ENCODE measurements at places on chromosomes 7 and 10.

DNA sequence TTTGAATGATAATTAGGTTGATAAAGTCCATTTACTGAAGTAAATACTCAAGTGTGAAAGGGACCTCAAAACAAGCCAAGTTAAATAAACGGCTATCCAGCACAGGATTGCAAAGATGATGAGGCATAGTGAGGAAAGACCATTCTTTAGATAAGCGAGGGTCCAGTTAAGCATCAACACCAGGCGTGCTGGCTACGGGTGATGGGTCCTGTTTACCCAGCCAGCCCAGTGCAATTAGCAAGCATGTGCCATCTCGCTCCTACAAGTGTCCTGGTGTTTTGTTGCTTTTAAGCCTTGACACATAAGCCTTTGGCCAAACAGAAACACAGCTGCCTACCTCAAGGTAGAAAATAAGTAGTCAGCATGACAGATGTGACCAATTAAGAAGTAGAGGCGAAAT, 7.1 kb downstream of the NEBL start:
- DNase-seq, result no peak

GRCh38 chr10:124286621-124287020, 132.1 kb downstream of the OAT start:
- DNase-seq, result no peak

- DNase-seq, result no peak
These were observed 18.4 kb downstream of the TSPAN14 start for GRCh38 chr10:80472234-80473095.

GRCh38 chr7:105060923-105061322, 46.9 kb downstream of the KMT2E start:
- no peak for DNase-seq

DNA sequence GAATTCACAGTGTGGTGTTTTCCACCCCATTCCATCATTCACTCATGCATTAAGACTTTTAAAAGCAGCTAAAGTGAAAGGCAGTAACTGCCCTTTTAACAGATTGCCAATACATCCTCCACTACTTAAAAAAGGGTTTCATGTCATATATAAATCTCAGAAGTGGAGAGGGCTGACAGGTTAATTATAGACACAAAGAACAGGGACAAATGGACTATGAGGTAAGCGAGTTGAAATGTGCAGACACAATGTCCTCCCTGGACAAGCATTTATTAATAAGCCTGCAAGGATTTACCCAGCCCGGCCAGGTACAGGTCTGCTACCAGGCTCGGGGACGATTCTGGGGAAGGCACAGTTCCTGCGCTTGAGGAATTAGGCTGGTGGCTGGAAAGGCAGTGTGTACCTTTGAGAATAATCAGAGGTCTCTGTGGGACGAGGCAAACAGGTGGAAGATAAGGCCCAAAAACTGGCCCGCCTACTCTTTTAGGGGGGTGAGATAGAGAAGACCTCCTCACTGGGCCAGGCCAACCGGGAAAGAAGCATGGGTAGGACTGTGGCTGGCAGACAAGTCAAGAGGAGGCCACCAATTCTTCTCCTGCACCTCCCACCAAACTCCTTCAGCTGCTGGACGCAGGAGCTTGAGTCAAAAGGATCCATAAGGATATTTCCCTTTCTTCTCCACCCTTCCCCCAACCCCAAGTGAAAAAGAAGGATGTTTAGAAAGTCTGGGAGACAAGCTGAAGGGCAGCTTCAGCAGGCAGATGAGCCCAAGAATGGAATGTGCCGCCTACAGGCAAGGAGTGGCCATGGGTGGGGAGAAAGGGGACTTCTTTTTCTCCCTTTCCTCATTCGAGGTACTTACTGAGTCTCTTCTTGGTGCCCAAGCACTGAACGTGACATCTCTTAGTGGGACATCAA, 1.5 kb downstream of the PDLIM1 start:
- no peak for DNase-seq
